Right renal pelvis (tissue), 4 donors: ENCODE measurements at places on chromosomes 3 and 15.

DNA sequence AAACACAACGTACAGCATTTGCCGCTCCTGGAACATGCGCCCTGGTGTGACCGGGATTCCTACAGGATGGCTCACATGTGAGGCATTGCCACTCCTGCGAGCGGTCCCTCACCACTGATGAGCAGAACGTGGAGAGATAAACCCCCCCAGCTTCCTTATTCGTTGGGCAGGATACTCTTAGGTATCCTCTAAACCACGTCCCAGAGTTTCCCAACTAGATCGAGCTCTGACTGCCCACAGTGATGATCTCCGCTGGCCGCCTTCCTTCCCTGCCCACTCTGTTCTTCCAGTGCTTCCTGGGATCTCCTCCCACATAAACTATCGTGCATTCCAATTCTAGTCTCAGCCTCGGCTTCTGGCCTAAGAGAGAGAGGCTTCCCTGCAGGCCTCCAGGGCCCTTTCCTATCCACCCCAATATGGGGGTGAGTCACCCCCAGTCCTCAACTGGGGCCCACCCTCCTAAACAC lies 91.8 kb downstream of the TOP2B start:
- DNase-seq = no peak

DNA sequence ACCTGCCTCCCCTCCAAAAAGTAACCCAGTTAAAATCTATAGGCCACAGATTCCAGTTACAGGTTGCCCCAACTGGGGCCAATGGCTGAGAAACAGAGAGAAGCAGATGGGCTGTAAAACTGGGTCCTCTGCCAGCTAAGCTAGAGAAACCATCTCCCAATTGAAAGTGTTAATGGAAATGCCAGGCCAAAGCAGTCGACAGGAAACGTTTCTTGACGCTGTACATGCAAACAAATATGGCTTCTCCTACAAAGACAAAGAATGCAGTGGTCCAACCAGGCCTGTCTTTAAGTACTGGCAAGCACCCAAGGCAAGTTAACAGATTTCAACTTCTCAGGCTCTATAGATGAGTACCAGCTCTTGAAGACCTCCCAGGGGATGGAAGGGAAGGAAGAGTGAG lies 71.3 kb downstream of the MAGI1 start:
- no peak for DNase-seq

DNA sequence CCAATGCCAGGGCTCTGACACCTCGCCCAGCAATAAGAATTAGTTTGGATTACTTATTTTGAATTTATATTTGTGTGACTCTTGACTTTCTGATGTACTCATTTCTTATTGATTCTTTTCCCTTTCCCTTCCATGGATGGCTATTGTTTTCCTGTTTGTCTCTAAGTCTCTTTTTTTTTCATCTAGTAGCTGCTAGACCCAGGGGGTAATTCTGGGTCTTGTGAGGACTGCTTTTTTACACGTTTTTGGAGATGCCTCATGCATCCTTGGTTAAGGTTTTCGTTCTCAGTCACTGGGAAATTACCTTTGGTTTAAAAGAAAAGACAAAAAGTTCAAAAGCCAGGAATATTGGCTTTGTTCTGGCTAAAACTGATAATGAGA lies 70.2 kb upstream of the STRIT1 start:
- DNase-seq = no peak

DNA sequence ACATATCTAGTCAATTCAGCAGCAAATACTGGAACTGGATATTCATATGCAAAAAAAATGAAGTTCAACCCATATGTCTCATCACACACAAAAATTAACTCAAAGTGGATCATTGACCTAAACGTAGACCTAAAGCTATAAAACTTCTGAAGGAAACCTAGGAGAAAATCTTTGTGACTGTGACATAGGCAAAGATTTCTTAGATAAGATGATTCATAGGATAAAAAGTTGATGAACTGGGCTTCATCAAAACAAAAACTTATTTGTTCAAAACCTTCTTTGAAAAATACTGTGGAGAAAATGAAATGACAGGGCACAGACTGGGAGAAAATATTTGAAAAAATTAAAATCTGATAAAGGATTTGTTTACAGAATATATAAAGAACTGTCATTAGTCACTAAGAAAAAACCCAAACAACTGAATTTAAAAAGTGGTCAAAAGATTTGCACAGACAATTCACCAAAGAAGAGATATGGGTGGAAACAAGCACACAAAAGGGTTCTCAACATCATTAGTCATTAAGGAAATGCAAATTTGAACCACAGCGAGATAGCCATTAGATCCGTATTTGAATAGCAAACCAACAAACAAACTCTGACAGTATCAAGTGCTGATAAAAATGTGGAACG lies 62.8 kb downstream of the ITGB5 start:
- no peak for DNase-seq

DNA sequence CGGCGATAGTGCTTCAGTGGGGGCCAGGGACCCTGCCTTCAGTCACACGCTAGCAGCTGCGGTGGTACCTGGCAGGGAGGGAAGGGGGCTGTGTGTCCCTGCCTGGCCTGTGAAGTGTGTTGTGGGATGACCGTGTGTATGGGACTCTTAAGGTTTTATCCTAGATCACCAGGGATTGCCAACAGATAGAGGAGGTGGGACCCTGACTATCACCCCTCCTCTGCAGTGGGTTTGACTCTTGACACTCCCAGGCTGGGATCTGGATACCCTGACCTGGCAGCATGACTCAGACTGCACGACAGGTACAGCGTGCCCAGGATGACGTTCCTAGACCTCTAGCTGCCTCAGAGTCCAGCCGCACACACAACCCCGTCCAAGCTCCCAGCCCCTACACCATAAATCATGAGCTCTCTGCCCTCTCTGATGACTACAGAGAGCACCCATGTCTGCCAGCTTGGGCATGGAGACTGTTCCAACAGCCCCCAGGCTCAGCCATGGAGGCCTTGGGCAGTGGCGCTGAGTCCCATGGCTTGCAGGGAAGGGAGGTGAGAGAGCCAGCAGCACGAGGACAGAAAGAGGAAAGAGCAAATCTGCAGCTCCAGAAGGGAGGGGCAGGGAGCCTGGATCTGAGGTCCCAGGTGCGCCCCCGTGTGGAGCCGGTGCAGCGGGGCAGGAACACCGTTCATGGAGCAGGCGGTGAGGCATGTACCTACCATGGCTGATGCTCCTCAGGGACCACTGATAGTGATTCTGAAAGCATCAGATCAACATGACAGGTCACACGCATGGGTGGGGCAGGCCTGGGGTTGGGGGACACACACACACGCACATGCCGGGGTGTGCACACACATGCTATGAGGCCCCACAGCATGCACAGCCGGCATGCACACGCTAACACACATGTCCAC lies 71.0 kb downstream of the ADAMTS7 start:
- no peak for DNase-seq

DNA sequence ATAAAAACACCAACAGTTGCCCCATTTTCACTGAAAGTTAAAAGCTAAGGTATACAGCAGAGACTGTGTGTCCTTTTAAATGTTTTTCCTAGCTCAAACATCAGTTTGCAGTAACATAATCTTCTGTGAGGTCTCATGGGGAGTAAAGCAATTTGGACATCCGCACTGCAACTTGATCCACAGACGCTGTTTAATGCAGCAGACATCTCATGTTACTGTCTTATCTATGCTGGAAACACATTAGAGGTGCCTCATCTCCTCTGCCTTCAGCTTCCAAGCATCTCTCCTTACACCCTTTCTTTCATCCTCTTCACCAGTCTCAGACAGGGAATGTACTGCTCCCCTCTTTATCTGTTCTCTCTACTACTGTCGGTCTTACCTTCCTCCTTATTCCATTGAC lies 53.7 kb upstream of the ATP11B start:
- DNase-seq = no peak

GRCh38 chr3:150828997-150829396 lies 66.0 kb upstream of the SIAH2 start:
- DNase-seq = no peak

DNA sequence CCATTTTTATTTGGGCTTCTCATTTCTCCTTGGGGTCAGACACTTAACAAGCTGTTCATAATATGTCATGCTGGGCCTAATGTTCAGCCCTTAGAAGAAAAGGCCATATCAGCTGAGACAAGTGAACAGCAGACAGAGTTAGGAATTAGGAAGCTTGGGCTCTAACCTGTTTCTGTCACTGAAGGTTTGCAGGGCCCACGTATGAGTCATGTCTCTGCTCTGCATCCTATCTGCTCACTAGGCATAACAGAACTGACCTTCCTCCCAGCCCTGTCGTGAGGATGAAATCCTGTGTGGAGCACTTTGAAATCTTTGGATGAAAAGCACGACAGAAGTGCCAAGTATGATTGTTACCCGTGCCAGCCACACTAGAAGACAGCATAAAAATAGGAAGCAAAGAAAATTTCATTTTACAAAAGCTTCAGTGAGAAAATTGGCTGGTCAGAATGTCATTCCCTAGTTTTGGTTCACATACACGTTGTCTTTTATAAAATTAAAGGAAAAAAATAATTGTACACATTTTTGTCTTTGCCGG lies 26.5 kb upstream of the CD47 start:
- DNase-seq = no peak

DNA sequence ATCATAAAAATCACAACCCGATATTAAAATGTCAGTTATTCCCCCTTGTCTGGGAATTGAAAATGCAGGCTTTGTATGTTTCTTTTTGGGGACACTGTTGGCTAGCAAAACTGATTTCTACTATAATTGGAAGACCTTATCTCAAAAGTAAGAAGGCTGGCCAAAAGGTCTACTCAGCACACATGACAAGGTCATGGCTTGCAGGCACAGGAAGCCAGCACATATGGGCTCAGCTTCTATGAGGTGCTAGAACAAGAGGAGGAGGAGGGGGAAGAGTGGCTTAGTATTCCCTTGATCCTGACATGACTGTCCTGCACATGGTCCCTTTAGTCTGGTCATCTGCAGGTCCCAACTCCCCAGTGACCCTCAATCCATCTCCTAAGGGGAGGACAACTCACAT lies 681.2 kb downstream of the SQOR start:
- DNase-seq = no peak

DNA sequence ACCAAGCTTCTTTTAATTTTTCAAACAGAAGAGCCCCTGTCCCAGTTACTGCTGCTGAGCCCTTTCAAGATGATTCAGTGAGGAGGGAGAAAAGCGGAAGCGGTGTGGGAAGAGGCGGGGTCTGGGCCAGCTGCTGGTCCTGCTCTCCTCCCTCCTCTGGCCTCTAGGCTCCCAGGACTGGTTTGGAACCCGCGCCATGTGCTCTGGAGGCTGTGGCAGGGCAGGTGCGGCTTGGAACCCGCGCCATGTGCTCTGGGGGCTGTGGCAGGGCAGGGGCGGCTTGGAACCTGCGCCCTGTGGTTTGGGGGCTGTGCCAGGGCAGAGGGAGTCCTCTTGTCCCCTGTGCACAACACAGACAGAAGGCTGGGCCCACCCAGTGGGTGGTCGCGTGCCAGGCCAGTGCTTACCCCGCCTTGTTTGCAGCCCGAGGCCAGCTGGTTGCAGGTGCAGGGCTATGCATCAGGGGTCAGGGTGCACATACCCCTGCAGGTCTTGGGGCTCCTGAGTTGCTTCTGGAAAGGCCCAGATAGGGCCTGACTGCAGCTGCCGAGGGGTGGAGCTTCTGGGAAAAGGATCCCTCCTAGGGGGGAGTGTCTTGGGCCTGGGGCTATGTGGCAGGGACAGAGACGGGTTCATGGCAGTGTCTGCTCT lies 12.2 kb downstream of the ALG1L2 start:
- no peak for DNase-seq

DNA sequence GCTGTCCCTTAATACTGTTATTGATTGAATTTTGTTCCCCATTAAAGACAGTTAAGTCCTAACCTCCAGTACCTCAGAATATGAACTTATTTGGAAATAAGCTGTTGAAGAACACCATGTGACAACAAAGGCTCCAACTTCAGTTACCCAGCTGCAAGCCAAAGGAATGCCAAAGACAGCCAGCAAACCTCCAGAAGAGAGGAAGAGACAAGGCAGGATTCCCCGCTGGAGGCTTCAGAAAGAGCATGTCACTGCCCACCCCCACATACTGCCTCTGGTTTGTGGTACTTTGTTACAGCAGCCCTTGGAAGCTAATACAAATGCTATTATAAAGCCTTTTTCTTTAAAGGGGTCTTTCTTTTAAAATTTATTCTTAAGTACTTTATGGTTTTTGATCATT lies 18.4 kb upstream of the NEK10 start:
- no peak for DNase-seq

DNA sequence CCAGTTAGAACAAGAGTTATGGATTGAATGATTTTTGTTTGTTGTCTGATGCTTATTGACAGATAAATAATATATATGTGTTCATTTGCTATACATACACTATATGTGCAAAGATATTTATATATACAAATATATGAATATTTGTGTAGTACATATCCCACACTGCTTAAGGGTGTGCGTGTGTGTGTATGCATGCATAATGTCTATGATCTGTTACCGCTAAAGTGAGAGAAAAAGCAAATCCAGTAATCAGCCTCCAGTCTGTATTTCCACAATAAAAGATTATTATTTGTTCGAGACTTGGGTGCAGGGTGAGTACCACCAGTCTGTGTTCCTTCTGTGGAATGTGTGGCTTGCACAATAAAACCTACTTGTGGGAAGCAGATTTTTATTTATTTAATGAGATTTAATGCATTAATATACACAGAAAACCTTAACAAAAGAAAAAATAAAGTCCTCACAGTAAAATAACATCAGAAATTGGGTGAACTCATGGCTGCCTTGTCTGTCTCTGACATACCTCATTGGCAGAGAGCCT lies 366.0 kb upstream of the TBL1XR1 start:
- no peak for DNase-seq

- no peak for DNase-seq
These were observed 17.4 kb downstream of the SLC35A5 start for GRCh38 chr3:112579232-112579631.

GRCh38 chr3:141940194-141940776 lies 63.8 kb downstream of the ATP1B3 start:
- DNase-seq = no peak

- no peak for DNase-seq
These were observed 77.9 kb downstream of the PCSK6 start for GRCh38 chr15:101411581-101411980.

DNA sequence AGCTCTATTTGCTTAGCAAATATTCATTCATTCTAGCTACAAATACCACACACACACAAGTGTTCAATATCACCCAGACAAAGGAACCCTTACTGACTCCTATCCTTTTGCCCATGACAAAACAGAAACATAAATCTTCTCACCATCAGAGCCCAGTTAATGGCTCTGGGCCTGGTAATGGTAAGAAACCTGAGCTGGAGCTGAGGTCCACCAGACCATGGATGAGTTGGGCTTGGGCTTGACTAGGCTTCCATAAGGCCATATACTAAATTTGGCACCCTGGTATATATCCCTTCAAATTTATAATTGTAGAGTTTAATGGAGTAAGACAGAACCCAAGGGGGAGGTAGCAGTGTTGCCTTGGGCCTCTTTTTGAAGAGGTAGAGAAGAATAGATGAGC lies 29.4 kb downstream of the GPR176 start:
- DNase-seq = no peak

GRCh38 chr15:101000271-101000681 lies 81.1 kb downstream of the LRRK1 start:
- no peak for DNase-seq

DNA sequence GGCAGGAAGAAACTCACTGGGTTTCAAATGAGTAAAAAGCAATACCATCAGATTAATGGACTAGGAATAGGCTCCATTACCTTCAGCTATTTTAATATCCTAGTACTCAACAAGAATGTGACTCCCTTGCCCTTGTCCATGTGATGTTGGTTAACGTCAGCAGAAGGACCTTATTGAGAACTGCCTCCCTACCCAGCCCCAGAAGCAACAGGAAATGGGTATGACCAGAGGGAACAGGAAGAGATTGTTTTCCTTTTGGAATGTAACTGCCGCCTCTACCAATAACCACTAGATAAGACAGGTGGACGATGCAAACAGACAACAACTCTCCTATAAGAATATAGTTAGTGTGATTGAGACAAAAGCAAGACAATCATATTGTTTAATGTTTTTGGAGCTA lies 10.4 kb upstream of the MME start:
- DNase-seq = no peak
